Chondrocyte (in vitro differentiated cells): ENCODE measurements at places on chromosomes 3 and 15. TPM values are rescaled to one million over a fixed set of nuclear protein-coding genes. Genes with fewer than 3 reads are reported as not detected.

DGKG gene
- total RNA-seq = 0.68 to 1.7 TPM (median 1.6 TPM) in 3 replicates

- no peak for DNase-seq
These were observed 32.1 kb downstream of the SRPRB start for GRCh38 chr3:133837487-133838295.

DNA sequence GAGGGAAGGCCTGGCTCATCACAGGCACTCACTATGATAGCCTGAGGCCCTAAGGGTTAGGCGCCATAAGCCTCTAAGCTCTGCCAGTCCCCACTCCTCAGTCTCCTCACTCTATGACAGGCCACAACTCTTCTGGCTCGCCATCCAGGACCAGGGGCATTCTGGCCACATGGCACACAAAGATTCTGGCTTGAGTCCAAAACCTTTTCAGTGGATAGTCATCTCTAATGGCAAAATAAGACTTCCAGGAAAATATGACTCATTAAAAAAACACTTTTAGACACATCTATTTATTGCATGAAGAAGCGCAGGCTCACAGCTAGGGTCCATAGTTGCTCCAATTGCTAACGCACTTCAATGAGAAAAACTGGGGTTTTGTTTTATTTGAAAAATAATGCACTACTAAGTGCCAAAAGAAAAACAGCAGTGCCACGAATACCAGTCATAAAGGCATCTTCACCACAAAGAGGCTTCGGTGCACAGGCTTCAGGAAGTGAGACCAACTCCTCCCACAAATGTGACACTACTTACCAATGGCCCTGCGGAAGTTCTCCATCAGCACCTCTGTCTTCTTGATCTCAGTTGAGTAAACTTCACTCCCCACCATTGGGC lies 11.1 kb downstream of the RUVBL1 start:
- DNase-seq = no peak

TICRR gene
- total RNA-seq = 2.2 to 3.5 TPM (median 2.4 TPM) in 3 replicates

DNA sequence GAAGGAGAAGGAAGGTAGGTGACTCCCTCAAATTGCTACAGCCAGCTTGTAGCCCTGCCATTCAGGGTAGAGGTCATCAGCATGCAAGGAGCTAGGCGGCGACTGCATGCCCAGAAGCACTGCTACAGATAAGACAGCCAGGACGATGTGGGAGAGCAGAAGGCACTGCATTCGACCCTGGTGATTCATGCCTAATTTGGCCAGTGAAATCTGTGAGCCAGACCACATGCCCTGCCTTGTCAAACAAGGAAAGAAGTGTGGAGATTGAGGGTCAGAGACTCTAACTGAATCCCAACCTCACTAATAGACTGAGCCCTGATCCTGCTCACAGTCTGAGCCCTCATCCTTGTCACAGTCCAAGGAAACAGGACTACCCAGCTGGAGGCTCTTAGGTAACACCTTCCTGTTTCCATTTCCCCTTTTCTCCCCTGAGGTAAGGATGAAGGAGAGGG lies 86.6 kb downstream of the LINGO1 start:
- DNase-seq = no peak

WWTR1 gene
- 107 to 121 TPM (median 111 TPM) in 3 replicates for total RNA-seq

ALDH1A3 gene
- 0.51 to 0.55 TPM in 2 of 3 replicates, not detected in the other for total RNA-seq

DNA sequence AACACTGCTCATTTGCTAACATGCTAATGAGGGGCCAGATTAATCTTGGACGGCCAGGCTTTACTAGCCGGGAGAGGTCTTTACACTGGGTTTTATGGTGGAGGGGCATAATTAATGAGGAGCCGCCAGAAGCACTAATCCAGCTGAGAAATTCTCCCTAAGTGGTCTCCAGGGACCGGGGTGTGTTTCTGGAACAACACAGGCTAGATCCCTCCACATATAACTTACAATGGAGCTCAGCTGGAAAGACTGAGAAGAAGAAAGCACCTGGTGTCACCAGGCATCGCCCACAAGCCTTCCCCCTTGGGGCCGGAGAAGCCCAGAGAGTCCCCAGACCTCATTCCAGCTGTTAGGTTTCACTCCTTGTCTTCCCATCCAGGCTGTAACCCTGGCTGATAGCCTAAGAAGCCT lies 127.5 kb downstream of the MEGF11 start:
- no peak for DNase-seq

GPR62 gene
- 0.19 TPM in 1 of 3 replicates, not detected in the others for total RNA-seq

DNA sequence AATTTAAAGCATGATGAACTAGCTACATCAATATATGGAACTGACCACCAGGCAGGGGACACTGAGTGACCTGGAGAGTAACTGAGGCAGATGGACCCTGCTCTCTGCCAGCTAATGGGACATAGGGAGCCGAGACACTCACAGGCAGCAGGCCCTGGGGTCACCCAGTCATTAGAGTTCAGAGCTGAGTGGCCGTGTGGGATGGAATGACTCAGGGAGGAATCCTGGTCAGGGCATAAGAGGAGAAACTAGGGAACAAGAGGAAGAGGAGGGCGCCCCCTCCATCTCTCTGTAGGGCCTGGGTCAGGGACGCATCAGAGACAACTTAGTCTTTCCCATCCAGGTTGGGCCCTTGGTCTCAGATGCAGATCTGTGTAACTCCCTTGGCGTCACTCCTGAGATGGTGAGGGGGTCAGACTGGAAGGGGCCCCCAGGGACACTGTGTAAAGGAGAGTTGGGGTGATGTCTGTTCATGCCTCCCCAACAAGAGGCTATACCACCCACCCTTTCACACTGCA lies 39.8 kb downstream of the CCDC12 start:
- no peak for DNase-seq

CHDH gene
- 0.46 to 0.67 TPM (median 0.60 TPM) in 3 replicates for total RNA-seq

CLCN2 gene
- total RNA-seq = 3.1 to 6.5 TPM (median 3.1 TPM) in 3 replicates

CYP8B1 gene
- not detected in 3 replicates for total RNA-seq

MSL2 gene
- total RNA-seq = 18.6 to 21.9 TPM (median 21.1 TPM) in 3 replicates

FGF7 gene
- 1.1 TPM in 1 of 3 replicates, not detected in the others for total RNA-seq

GRCh38 chr3:122324871-122325323 lies at the start of gene CSTA:
TSS of gene CSTA (plus strand) at chr3:122325248. CDS start at chr3:122325293, 45 bp downstream.
- DNase-seq = no peak
